ENCODE measurements at places on chromosomes 16 and 17.

DNA sequence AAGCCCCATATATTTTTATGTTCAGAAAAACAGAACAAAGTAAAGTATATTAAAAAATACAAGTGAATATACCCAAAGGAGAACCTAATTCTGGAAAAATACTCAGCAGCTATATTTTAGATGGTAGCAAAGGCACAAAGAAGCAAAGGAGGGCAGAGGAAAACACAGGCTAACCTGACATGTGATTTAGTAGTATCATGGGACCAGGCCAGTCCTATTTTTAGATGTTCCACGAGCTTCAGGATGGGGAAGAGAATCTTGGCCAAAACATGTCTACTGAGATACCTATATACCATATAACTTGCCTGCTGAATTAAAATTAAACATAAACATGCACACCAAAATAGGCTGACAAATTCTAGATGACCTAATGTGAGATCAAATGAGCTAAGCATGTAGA lies 32.9 kb downstream of the SMYD4 start:
- peak; percentile 58 for DNase-seq

DNA sequence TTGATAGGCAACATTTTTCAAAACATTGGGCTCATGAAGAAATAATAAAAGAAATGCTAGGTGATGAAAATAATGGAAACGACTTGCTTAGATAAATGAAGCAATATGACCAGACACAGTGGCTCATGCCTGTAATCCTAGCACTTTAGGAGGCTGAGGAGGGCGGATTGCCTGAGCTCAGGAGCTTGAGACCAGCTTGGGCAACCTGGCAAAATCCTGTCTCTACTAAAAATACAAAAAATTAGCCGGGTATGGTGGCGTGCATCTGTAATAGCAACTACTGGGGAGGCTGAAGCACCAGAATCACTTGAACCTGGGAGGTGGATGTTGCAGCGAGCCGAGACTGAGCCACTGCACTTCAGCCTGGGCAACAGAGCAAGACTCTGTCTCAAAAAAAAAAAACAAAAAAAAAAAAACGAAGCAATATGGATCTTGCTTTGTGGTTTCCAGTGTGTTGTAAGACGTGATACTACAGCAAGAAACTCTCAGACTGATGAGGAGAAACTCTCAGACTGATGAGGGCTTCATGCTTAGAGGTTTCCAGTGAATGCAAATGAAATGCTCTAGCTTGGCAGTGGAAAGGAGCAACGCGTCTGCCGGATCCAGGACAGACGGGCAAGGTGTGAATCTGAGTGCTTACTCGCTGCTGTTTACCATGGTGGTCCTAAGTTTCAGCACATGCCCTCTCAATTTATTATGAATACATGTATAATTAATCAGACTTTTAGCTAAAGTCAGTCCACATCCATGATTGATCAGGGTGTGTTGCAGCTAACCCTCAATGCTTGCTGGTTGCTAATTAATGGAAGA lies 11.5 kb upstream of the IGF2BP1 start:
- DNase-seq = no peak

GRCh38 chr17:6374761-6375312 lies 60.1 kb downstream of the AIPL1 start:
- DNase-seq = peak; percentile 16

GRCh38 chr16:23994615-23995014 lies 158.8 kb downstream of the PRKCB start:
- DNase-seq = no peak

DNA sequence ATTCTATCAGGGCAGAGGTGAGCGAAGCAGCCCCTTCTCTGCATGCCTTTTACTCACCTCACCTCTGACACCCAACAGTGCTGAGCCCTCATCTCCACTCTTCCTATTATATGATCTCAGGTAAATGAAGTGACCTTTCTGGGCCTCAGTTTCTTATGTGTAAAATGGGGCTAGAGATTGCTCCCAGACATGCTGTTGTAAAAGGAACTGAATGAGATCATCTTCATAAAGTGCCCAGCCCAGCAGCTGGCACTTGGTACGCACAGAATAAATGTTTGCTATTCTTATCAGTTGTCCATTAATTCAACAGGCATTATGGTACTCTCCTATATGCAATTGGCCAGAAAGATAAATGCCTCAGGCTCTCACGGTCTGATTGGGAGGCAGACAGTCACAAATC lies 4.5 kb upstream of the GALK1 start:
- DNase-seq = no peak

- DNase-seq = peak; percentile 22
Measured at GRCh38 chr17:44272321-44272951, 4.5 kb upstream of the SLC4A1 start.
